ENCODE measurements at places on chromosomes 2 and 18. TPM values are rescaled to one million over a fixed set of nuclear protein-coding genes. Genes with fewer than 3 reads are reported as not detected.

The CASP8 gene
- 8.6 TPM for total RNA-seq

The KIAA2012 gene
- total RNA-seq, result 0.83 TPM

The MATN3 gene
- 0.55 TPM for total RNA-seq

The GALR1 gene
- 0.54 TPM for total RNA-seq

The VIT gene
- 15.0 TPM for total RNA-seq

The ACMSD gene
- not detected for total RNA-seq

The ALPG gene
- not detected for total RNA-seq

- peaks cover 22% of the 10 kb centered on the region for H3K27me3 ChIP-seq
- no peak for DNase-seq
- peaks cover 11% of the 10 kb centered on the region for H3K4me1 ChIP-seq
- no peak overlapping the region for H3K4me3 ChIP-seq
- no peak overlapping the region for H3K27ac ChIP-seq
Observed at GRCh38 chr2:222673883-222674282, 2.4 kb downstream of the MOGAT1 start.

- H3K4me1 ChIP-seq, result no peaks in the 10 kb centered on the region
Observed at GRCh38 chr2:181262782-181263181, 194.4 kb upstream of the ITGA4 start.

DNA sequence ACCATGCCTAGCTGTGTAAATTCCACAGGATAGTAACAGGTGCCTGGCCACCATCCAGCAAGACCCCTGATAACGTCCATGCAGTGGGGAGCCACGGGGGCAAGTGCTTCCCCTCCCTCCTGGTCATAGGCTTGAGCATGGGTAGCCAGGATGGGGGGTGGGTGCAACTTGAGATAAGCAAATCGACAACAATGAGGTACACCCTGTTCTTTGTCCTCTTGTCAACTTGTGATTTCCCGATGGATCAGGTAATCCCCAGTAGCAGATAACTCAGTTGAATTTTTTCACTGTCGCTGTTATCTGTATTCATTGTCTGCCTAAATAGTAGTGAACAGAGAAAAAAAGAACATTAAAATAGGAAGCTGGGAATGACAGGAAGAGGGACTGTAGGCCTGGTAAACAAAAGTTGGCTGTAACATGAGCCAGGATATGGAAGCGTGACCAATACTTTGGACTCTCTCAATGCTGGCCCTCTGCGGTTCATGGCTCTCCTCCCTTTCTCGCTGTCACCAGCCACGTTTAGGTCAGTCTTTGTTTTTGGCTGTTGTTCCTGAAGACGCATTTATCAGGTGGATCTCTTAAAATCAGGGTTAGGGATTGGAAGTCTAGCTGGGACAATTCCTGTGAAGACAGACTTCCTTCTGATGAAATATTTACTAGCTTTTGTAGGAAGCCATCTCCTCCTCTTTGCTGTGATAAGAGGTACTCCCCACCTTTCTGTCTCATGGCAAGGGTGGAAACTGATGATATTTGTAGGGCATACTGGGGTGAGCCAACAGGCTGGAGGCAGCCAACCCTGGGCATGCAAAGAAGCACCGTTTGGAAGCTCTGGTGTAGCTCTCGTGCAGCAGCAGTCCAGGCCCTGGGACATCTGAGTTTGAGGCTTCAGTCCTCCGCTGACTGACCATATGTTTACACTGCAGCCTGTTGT lies 42.4 kb downstream of the TCF7L1 start:
- no peaks in the 10 kb centered on the region for H3K36me3 ChIP-seq
- H3K27me3 ChIP-seq, result no peaks in the 10 kb centered on the region
- no peak overlapping the region for H3K27ac ChIP-seq
- no peak for DNase-seq
- peaks cover 14% of the 10 kb centered on the region for H3K4me1 ChIP-seq

- H3K4me1 ChIP-seq, result no peaks in the 10 kb centered on the region
- no peak overlapping the region for H3K4me3 ChIP-seq
- no peaks in the 10 kb centered on the region for H3K27me3 ChIP-seq
- no peak for DNase-seq
- H3K36me3 ChIP-seq, result no peaks in the 10 kb centered on the region
Observed at GRCh38 chr2:227482638-227483340, 10.8 kb downstream of the AGFG1 start.

GRCh38 chr2:26054598-26055348 lies 20.9 kb downstream of the RAB10 start:
- no peak overlapping the region for H3K27ac ChIP-seq
- H3K36me3 ChIP-seq, result no peaks in the 10 kb centered on the region

GRCh38 chr18:11653521-11653920 lies 35.5 kb upstream of the GNAL start:
- no peak overlapping the region for H3K27ac ChIP-seq
- no peaks in the 10 kb centered on the region for H3K4me1 ChIP-seq
- H3K36me3 ChIP-seq, result no peaks in the 10 kb centered on the region
- no peaks in the 10 kb centered on the region for H3K27me3 ChIP-seq
- H3K4me3 ChIP-seq, result no peak overlapping the region
- DNase-seq, result no peak

DNA sequence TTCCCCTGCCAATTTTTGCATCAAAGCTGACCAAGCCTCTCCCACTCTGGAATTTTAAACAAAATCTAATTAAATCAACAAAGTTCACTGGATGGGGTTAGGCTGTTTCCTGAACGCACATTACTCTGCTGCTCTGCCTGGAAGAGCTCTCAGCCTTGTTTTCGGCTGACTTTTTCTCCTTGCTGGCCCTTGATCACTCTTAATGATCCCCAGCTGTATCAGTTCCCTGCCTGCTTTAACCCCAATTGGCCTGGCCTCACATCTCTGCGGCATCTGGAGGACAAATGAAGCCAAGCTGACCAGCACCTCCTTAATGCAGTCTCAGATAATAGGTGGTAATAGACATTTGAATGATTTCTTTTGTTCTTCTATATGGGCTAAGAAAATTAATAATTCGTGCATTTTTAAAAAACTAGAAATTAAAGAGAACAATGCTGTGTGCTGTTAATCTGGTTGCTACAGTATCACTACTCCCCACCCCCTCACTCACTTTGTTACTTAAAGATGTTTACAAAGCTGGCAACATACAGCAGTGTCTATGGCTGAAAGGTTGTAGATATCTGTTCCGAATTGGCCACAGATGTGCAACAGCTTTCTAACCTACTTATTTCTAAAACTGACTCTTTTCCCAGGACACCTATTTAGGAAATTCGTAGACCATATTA lies 415.2 kb upstream of the KCNH7 start:
- no peak for DNase-seq
- H3K27me3 ChIP-seq, result no peaks in the 10 kb centered on the region
- no peaks in the 10 kb centered on the region for H3K36me3 ChIP-seq
- no peaks in the 10 kb centered on the region for H3K4me1 ChIP-seq

DNA sequence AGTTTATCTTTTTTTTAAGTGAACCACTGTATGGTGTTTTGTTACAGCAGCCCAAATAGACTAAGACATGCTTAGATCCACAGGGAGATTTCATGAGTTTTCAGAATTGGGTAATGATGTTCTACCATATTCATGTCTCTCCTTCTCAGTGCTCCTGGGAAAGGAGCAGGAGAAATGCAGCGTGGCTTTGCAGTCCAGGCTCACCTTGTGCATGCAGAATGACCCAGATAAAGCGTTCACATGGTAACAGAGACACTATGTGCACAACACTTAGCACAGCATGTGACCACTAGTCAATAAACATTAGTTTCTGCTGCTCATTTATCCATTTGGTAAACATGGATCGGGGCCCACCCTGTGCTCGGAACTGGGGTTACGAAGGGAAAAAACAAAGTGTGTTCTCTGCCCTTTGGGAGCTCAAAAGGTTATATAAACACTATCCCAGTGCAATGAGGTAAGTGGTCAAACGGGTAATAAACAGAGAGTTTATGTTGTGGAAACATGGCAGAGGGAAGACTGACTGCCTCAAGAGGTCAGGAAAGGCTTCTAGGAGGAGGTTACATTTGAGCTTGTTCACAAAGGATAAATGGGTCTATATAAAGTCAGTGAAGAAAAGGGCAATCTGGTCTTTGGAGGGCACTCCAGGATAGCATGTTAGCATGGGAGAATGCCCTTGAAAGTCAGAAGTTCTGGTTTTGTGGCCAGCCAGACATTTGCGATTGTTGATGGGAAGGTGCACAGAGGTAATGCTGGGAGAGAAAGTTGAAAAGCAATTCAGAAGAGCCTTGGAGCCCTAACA lies 299.2 kb downstream of the TDRD15 start:
- DNase-seq, result no peak
- no peaks in the 10 kb centered on the region for H3K36me3 ChIP-seq
- H3K4me1 ChIP-seq, result no peaks in the 10 kb centered on the region
- H3K27me3 ChIP-seq, result no peaks in the 10 kb centered on the region
- H3K4me3 ChIP-seq, result no peak overlapping the region

- H3K4me1 ChIP-seq, result no peaks in the 10 kb centered on the region
- no peak overlapping the region for H3K4me3 ChIP-seq
- DNase-seq, result no peak
- H3K36me3 ChIP-seq, result no peaks in the 10 kb centered on the region
Observed at GRCh38 chr2:148990968-148991367, 47.5 kb upstream of the LYPD6B start.

DNA sequence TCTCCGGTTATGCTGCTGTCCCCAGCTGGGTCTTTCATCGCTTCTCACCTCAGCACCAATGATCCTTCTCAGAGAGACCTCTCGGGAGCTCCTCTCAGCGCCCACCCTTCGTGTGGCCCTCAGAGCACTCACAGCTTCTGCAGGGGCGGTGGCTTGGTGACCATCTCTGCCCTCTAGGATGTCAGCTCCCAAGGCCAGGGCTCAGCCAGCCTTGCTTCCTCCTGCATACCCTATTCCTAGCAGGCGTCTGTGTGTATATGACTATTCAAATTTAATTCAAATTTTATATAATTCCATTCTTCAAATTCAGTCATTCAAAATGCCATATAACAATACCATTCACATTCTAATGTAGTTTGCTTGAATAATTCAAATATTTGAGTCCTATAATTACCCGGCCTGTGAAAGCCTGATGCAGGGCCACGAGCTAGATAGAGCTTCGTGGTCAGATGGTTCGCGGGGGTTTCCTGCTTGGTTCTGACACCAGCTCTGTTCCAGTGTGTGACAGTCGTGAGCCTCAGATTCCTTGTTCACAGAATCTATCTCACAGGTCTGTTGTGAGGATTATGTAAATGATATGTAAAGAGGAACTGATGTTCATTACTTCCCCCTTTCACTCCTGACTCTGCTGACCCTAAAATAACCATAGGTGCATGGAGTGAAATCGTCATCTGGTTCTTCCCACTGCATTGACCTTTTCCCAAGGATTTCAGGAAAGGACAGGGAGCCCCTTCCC lies 94.0 kb upstream of the CNGA3 start:
- DNase-seq, result no peak
- no peaks in the 10 kb centered on the region for H3K36me3 ChIP-seq
- no peaks in the 10 kb centered on the region for H3K27me3 ChIP-seq
- H3K27ac ChIP-seq, result no peak overlapping the region
- H3K4me1 ChIP-seq, result no peaks in the 10 kb centered on the region
- H3K4me3 ChIP-seq, result no peak overlapping the region

DNA sequence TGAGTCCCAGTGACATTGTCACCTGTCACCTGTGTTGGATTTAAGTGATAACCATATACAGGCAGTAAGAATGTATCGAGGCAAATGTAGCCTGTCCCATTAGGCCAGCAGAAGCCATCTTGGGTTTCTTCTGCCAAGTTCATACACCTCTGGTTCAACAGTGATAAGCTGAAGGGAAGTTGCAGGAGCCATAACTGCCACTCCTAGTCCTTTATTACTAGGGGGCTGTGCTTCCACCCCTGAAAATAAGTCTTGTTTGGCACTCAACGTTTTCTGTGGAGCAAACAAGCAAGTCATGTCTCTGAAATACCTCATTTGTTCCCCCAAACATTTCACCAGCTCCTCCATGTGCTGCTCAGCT lies 58.1 kb upstream of the ALPP start:
- H3K27ac ChIP-seq, result no peak overlapping the region
- H3K4me3 ChIP-seq, result no peak overlapping the region
- H3K36me3 ChIP-seq, result no peaks in the 10 kb centered on the region
- DNase-seq, result no peak

DNA sequence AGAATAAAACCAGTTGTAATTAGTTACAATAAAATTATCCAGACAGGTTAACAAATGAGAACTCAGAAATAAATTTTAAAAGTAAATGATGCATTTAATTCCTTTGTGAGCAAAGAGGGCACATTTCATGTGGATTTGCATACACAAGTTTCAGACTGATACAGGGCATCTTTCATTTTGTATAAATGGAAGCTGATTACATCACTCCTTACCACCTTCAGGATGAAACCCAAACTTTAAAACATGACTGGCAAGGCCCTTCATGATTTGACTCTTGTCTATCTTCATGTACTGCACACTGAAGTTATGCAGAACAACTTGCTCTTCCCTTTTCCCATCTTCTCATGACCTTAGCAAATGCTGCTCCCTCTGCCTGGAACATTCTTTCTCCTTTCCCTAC lies 26.9 kb downstream of the EFEMP1 start:
- no peaks in the 10 kb centered on the region for H3K36me3 ChIP-seq
- no peak overlapping the region for H3K27ac ChIP-seq
- H3K4me1 ChIP-seq, result no peaks in the 10 kb centered on the region
- H3K27me3 ChIP-seq, result no peaks in the 10 kb centered on the region

DNA sequence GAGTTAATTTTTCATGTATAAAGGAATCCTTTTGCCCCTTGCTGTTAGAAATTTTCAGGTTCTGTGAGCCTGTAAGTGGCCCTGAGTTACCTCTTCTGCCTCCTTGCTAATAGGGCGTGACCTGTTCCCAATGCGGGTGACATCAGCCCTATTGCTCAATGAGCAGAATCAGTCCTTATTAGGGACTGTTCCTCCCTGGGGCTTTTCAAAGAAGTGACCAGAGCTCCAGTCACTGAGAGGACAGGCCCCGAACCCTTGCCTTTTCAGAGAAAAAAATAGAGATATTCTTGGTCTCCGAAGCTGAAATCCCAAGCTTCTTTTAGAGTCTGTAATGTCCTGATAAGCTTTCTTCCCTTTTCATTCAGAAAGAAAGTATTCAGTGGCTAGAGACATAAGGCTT lies 8.2 kb upstream of the APOB start:
- no peak overlapping the region for H3K27ac ChIP-seq
- no peaks in the 10 kb centered on the region for H3K27me3 ChIP-seq
- DNase-seq, result no peak
- H3K4me1 ChIP-seq, result no peaks in the 10 kb centered on the region
- H3K4me3 ChIP-seq, result no peak overlapping the region

GRCh38 chr2:239991689-239992314 lies 33.3 kb downstream of the NDUFA10 start:
- H3K4me1 ChIP-seq, result no peaks in the 10 kb centered on the region
- no peak for DNase-seq
- peaks cover 6% of the 10 kb centered on the region for H3K36me3 ChIP-seq

- H3K27me3 ChIP-seq, result no peaks in the 10 kb centered on the region
- no peak for DNase-seq
- no peak overlapping the region for H3K27ac ChIP-seq
Observed at GRCh38 chr2:85166021-85166420, 32.8 kb downstream of the TCF7L1 start.

- H3K4me1 ChIP-seq, result no peaks in the 10 kb centered on the region
- H3K27me3 ChIP-seq, result no peaks in the 10 kb centered on the region
- no peak overlapping the region for H3K27ac ChIP-seq
- DNase-seq, result no peak
Observed at GRCh38 chr2:15517793-15518192, 43.3 kb downstream of the NBAS start.

- no peaks in the 10 kb centered on the region for H3K4me1 ChIP-seq
- DNase-seq, result no peak
- H3K27ac ChIP-seq, result no peak overlapping the region
- no peaks in the 10 kb centered on the region for H3K27me3 ChIP-seq
- no peaks in the 10 kb centered on the region for H3K36me3 ChIP-seq
Observed at GRCh38 chr2:173815772-173816171, 149.4 kb downstream of the SP3 start.

Data from sigmoid colon (tissue), 7 donors.